ENCODE measurements at places on chromosomes 12 and 14. TPM values are rescaled to one million over a fixed set of nuclear protein-coding genes. Genes with fewer than 3 reads are reported as not detected.

GRCh38 chr12:91492648-91493047 is 310.0 kb upstream of the DCN start:
- H3K4me1 ChIP-seq = no peaks in the 10 kb centered on the region
- no peaks in the 10 kb centered on the region for H3K36me3 ChIP-seq
- no peak for DNase-seq

GRCh38 chr14:76034566-76034965 is 49.0 kb downstream of the IFT43 start:
- no peak overlapping the region for H3K4me3 ChIP-seq
- H3K27me3 ChIP-seq = no peaks in the 10 kb centered on the region
- no peak for DNase-seq
- H3K36me3 ChIP-seq = no peaks in the 10 kb centered on the region

DNA sequence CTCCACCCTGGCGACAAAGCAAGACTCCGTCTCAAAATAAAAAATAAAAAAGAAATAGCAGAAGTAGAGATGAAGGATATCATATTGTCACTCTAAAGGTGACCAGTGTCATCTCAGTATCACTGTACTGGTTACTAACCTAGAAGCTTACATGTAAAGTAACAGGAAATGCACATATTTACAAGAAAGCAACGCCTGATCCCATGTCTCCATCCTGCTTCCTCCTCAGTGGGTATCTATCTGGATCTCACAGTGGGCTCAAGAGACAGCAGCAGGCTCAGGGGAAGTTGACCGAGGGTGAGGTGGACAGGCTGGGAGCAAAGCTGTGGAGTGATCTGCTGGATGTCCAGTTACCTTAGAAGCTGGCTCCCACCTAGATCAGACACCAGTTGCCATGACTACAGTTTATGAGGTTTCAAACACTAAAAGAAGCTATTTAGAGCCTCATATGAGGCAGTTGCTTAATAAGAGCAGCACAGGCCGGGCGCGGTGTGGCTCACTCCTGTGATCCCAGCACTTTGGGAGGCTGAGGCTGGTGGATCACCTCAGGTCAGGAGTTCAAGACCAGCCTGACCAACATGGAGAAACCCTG is 10.5 kb downstream of the MTRFR start:
- peaks cover 32% of the 10 kb centered on the region for H3K4me1 ChIP-seq
- H3K4me3 ChIP-seq = no peak overlapping the region
- no peaks in the 10 kb centered on the region for H3K27me3 ChIP-seq
- H3K27ac ChIP-seq = no peak overlapping the region
- no peaks in the 10 kb centered on the region for H3K36me3 ChIP-seq
- no peak for DNase-seq

DNA sequence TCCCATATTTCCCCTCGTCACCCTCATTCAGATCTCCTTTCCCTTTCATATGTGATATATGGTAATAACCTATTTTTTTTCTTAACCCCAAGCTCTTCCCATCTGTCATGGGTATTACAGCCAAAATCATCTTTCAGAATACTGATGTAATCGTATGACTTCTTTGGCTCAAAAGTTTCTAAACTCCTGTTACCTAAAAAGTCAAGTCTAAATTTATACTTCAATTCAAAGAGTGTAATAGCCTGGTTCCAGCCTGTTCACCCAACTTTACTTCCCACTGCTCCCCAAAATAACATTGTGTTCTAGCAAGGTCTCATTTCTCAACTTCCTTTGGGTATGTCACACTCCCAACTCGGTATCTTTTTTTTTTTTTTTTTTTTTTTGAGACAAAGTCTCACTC is 48.5 kb downstream of the TBK1 start:
- no peaks in the 10 kb centered on the region for H3K4me1 ChIP-seq
- no peak overlapping the region for H3K27ac ChIP-seq
- no peaks in the 10 kb centered on the region for H3K36me3 ChIP-seq

The PTCSC3 gene
- total RNA-seq = not detected

All from naive thymus-derived CD4-positive, alpha-beta T cell (primary cell).